Stimulated activated CD8-positive, alpha-beta memory T cell treated with anti-CD3 and anti-CD28 coated beads, Interleukin-15, amount 100 ng/mL, for 1 hour (primary cell): ENCODE measurements at places on chromosomes 2 and 18.

- no peak for DNase-seq
Observed at GRCh38 chr2:239337122-239337876, 63.5 kb downstream of the HDAC4 start.

GRCh38 chr2:69514406-69514805, 77.2 kb upstream of the NFU1 start:
- no peak for DNase-seq

GRCh38 chr2:25743132-25743830, 69.9 kb upstream of the DTNB start:
- no peak for DNase-seq

DNA sequence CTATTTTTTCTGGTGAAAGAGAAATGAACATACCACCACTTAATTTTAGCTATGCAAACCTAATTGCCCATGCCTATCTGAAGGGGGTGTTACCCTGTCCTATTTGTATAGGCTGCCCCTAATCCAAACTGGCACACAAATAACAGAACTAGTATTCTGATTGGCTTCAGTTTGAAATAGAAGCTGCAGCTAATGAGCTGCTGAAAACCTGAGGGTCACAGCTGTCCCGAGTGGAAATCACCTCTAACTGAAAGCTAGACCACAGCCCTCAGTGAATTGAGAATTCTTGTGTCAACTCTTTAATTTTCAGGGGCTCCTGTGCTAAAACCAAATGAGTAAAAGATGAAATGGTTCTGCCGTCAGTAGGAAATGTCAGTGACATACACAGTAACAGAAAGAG, 28.7 kb downstream of the CCDC141 start:
- no peak for DNase-seq

- no peak for DNase-seq
Observed at GRCh38 chr2:218224186-218224585, 7.2 kb downstream of the ARPC2 start.
